Activated CD4-positive, alpha-beta T cell treated with anti-CD3 and anti-CD28 coated beads, Interleukin-2, amount 10 ng/mL, durations not matched to agents 7 days and 5 days (primary cell): ENCODE measurements at places on chromosomes 5 and 9.

DNA sequence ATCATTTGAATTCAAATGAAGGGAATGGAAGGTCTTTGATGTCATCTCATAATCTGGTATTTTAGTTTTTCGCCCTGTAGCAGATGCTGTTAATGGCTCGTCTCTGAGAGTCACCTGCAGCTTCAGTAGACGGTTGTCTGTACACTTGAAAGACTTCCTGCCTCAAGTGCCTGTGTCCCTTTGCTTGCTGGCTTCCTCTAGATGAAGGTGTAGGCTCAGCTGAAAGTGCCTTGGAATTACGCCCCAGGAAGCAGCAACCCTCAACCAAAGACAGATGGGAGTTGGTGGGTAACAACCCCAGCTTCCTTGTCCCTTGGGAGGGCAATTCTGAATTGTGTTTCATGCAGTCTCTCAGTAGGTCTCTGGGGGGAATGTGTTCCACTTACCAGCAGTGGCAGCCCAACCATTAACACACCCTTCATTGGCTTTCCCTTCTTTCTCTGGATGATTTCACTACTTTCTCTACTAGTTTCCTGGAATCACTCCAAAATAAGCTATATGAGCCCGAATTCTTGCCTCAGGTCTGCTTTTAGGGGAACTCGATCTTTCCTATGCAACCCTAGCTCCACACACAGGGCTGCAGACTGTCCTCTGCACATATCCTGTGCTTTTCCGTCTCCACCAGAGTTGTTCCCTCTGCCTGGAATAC lies 395.6 kb downstream of the DMAC1 start:
- no peak for DNase-seq

DNA sequence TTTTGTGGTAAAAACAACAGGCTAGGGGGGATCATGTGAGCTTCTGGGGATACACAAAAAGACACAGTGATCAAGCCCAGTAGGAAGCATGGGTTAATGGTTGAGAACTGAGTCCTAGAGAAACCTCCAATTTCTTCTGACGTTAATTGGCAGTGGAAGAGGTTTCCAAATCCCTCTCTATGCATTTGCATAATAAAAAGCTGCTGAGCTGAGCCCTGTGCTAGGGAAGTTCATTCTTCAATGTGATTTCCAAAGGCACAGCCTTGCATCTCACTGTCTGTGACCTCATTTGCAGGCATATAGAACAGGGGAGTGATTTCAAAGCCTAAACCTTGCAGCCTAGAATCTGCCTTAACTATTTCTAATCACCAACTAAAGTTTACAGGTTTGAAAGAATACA lies 812 bp downstream of the DNAH5 start:
- DNase-seq, result no peak

GRCh38 chr9:7691909-7692308 lies 107.7 kb downstream of the DMAC1 start:
- DNase-seq, result no peak

DNA sequence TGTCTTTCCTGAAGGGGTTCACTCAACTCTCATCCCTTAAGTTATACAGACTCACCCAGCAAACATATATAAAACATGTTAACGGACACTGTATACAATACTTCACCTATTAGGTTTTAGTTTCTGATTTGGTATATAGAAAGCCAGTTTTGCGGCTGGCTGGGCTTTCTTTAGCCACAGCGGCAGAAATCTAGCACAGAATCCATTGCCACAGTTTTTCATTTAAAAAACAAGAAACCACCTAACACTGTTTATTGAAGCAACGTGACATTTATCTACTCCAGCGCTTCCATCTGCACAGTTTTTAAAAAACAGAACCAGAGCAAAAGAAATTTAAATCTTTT lies 67.3 kb downstream of the SNX30 start:
- no peak for DNase-seq

DNA sequence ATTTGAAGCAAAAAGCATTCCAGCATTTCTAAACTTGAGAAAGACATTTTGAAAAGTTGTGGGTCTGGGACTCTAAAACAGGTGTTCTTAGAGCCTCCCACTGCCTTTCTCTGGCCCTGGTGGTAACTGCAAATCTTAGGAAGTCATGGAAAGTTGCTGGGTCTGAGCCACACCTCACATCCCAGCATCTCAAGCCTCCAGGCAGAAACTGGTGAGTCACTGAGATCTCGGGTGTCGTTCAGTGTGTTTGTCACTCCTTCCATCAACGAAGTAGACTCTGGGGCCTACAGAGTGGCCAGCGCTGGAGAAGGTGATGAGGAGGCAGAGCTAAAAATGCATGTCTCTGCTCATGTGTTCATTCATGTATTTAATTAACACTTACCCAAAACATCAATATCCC lies 59.6 kb upstream of the C5orf58 start:
- no peak for DNase-seq

- no peak for DNase-seq
Observed at GRCh38 chr5:143445776-143446175, 42.3 kb upstream of the NR3C1 start.

DNA sequence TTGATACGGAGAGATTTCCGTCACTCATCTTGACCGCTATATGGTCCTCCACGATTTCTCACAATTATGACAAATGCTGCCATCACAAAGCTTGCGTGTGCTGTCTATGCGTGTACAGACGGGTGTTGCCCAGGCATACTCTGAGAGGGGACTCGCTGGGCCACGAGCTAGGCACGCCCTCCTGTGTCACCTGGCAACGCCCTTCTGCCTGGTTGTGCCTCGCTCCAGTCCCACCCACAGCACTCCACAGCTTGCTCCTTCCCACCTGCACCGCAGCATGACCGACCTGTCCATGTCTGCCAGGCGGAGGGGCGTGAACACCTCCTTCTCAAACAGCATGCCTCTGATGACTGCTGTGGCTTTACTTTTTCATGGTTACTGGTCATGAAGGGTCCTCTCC lies 55.6 kb downstream of the CAMSAP1 start:
- no peak for DNase-seq

- no peak for DNase-seq
Observed at GRCh38 chr5:103433211-103433610, 129.4 kb downstream of the NUDT12 start.

DNA sequence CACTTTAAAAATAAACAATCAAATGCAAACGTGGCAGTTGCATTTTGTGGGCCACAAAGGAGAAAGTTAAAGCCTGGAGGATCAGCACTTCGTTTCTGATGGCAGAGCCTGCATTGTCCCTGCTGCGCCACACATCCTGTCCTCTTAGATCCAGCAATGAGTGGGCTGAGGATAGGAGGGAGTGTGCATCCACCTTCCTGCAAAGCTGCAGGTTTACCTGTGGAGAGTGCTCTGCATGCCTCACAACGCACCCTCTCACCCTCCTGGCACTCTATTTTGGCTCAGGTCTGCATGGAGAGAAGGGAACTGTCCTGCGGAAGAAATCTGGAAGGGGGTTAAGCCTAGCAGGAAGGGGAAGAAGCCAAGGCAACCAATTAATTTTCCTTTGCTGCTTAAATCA lies 212.2 kb upstream of the SLC24A2 start:
- no peak for DNase-seq

DNA sequence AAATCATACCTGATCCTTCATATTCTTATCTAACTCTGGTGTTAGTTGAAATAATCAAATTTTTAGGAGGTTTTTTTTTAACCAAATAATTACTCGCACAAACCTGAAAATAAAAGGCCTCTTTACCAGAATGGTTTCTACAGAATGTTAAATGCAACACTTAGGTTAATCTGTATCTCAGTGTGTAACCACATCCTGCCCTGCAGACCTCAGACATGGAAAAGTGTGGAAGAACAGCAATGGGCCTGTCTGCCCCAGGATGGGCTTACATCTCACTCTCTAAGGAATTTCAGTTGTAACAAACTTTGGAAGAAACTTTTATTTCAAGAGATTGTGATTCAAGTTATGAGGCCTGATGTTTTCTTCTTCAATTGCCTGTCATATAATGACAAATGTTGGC lies 32.5 kb upstream of the MIER3 start:
- peak; percentile 22 for DNase-seq

GRCh38 chr9:71587576-71588362 lies 180.5 kb downstream of the CEMIP2 start:
- no peak for DNase-seq

GRCh38 chr5:124605541-124605940 lies 140.9 kb downstream of the ZNF608 start:
- DNase-seq, result no peak

GRCh38 chr5:158466191-158466590 lies 607.2 kb upstream of the CLINT1 start:
- no peak for DNase-seq
